ENCODE measurements at places on chromosomes 2 and 18. TPM values are rescaled to one million over a fixed set of nuclear protein-coding genes. Genes with fewer than 3 reads are reported as not detected.
A peak's percentile ranks its signal among the peaks of the same experiment; 100 is the strongest.

Gene HOXD13
- 1.2 TPM for total RNA-seq

Gene AP1S3
- 3.2 TPM for total RNA-seq

Gene TSPYL6
- total RNA-seq, result not detected

Gene KCNK3
- 2.3 TPM for total RNA-seq

Gene FEV
- total RNA-seq, result not detected

Gene GPR39
- total RNA-seq, result 39.9 TPM

Gene WDSUB1
- 7.3 TPM for total RNA-seq

Gene PTGR3
- total RNA-seq, result 10.0 TPM

GRCh38 chr18:963276-963675 is 58.6 kb downstream of the ADCYAP1 start:
- DNase-seq, result no peak

GRCh38 chr2:15700131-15700530 is 108.5 kb downstream of the DDX1 start:
- no peak for DNase-seq

- no peak for DNase-seq
Observed at GRCh38 chr18:11950824-11951223, 30.5 kb upstream of the IMPA2 start.

DNA sequence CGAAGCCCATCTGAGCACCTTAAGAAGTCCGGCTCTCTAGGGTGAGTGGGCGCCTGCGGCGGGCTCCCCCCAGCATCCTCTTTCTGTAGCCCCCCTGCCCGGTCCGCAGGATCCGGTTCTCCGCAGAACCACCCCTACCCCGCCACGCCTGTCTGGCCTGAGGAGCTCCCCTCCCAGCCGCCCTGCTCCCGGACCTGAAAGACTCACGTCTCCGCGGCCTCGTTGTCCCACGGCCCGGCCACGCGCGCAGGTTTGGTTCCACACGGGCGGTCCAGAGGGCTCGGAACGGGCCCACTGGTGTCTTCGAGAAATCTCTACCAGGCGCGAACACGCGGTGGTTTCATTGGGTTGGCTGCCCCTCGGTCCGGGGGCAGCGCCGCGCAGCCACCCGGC is 237 bp downstream of the SLC39A6 start:
- no peak for DNase-seq

- DNase-seq, result peak; percentile 36
Observed at GRCh38 chr2:30404319-30405259, 42.5 kb upstream of the LCLAT1 start.

DNA sequence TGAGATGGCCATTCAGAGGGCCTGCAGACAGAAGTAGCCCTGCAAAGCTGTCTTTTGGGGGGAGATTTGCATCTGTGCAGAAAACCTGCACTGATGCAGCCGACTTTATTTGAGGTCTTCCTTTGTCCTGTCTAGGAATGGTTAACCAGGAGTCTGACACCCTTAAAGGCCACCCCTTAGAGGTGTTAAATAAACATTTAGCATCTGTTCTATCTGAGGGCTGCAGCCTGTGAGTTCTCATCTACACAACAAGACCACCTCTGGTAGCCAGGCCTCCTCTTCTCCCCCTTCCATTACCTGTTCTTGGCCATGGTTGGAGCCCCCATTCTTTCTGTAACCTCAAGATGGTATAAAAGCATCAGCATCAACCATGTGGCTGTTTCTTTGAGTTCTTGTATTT is 214.4 kb upstream of the HS6ST1 start:
- DNase-seq, result no peak

GRCh38 chr2:113291191-113291590 is 12.5 kb upstream of the PAX8 start:
- no peak for DNase-seq

DNA sequence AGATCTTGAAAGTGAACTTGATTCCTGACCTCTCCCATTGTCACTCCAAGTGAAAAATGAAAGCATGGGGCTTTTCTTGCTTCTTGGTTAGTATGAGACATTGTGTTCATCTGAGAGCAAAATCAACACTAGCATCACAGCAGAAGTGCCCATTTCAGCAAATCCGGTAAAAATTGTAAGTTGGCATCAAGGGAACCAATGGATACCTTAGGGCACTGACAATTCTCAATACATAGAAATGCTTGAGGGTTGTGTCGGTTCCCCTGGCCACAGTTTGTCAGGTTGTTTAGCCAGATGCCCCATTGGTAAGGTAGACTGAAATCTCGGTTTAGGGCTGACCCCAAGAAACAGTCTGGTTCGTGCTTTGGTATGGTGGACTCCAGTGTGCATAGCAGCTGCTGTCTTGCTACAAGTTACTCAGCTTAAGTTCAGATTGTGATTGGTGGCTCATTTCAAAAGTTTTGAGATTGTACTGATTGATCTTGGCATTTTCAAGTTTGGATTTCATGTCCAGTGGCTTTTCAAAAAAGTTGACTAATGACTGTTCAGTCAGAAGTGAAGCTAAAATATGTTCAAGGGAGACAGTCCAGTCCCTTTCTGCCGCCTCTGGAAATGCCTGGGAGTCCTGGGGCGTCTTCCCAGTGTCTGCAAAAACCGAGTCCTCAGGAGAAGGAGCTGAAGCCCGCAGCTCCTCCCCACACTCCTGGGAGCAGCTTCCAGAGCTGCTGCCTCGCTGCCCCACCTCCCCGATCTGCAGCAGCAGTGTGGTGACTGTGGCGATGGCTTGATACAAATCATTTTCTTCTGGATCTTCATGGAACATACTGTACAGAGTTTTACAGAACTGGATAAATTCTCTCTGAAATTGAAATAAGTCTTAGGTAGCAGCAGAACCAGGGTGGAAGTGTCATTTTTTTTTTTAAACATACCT is 5.6 kb downstream of the RPL31 start:
- DNase-seq, result no peak

DNA sequence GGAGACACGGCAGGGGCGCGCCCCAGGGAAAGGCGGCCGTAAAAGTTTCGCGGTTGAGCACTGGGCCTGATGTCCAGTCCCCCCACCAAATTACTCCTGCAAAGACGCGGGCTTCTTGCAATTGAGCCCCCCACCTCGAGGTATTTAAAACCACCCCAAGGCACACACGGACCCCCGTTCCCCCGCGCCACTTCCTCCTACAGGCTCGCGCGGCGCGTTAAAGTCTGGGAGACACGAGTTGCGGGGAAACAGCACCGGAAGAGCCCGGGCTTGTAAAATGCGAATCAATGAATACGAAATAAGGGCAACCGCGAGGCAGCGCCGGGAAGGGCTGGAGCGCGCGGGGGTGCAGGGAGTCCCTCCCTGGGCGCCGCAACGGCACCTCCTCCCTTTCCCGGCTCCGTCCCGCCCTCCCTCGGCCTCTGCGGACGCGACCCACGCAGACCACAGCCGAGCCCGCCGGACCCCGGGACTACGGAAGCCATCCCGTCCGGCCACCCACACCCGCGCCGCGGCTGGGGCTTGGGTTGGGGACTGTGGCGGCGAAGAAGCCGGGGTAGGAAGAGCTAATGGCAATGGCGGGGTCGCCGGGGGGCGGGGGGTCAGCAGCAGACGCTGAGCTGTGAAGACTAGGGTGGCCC is 918 bp upstream of the NETO1 start:
- no peak for DNase-seq

DNA sequence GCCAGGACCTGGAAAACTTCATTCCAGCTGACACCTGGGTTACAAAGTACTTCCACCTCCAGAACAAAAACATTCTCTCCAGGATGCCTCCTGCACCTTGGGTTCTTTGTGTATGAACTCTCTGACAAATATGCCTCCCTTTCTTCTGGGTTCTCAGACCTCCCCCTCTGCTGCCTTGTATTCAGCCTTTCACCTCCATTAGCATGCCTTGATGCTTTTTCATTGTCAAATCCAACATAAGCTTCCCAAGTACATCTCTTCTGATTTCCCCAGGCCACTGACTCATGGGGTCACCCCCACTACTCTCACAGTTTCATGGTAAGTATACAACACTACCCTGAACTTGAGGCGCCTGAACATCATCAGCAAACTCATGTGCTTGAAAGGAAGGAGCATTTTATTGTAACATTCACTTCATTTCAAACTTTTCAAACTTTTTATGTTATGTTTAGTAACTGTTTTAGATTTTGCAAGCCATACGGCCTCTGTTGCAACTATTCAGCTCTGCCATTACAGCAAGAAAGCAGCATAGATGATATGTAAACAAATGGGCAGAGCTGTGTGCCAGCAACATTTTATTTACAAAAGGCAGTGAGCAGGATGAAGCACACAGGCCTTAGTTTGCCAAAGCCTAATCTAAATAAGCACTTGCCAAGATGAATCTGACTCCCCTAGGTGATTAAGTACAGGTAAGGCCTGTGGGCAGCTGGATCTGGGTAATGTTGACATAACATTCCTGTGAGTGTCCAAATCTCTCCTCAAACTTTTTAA is 32.5 kb upstream of the MRPS9 start:
- no peak for DNase-seq
